Hindlimb muscle (tissue), 1 donor: ENCODE measurements at places on chromosomes 11 and 22. TPM values are rescaled to one million over a fixed set of nuclear protein-coding genes. Genes with fewer than 3 reads are reported as not detected.

GRCh38 chr11:115663790-115664189 lies 159.6 kb upstream of the CADM1 start:
- no peak for DNase-seq

DNA sequence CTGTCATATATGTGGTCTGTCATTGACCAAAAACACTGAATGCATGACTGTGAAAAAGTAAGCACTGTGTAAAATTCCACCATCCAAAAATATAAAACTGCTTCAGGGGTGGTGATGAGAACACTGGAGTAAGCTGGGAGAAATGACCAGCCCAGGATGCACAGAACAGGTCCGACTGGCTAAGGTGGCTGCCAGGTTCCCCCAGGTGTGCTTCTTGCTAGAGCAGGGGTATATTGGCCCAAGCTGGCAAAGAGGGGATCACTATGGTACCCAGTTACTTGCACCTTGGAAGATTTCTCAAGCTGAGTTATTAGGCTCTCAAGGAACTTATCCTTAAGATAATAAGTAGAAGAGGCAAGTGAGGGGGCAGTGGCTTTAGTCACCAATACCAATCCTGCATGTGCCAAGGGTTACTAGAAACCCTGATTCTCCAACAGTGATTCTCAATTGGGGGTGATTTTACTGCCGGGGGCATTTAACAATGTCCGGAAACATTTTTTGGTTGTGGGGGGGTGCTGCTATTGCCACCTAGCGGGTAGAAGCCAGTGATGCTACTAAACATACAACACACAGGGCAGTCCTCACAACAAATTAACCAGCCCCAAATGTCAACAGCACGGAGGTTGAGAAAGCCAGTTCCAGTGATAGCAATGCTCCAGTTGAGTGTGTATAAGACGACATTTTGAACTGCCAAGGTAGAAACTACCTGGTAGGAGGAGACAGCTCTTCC lies 15.7 kb downstream of the SNU13 start:
- no peak for DNase-seq

The RIMBP3B gene
- polyA plus RNA-seq, result not detected

- DNase-seq, result peak; percentile 86
Measured at GRCh38 chr11:46279126-46280099, 2.0 kb downstream of the CREB3L1 start.

- no peak for DNase-seq
Measured at GRCh38 chr11:128660947-128661346, 32.9 kb upstream of the FLI1 start.

DNA sequence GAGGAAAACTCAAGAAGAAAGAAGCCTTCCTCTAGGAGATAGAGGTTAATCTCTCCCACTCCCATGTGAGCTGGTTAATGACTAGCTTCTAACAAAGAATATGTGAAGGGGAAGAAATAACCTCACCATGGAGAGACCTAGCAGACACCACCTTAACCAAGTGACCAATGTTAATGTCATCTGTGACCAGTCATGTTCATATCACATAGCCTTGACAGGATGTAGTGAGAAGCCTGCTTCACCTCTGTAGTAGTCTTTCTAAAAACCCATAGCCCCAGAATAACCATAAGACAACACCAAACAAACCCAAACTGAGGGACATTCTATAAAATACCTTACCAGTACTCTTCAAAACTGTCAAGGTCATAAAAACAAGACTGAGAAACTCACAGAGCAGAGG lies 21.5 kb upstream of the POU2AF1 start:
- no peak for DNase-seq

The FGF3 gene
- not detected for polyA plus RNA-seq

DNA sequence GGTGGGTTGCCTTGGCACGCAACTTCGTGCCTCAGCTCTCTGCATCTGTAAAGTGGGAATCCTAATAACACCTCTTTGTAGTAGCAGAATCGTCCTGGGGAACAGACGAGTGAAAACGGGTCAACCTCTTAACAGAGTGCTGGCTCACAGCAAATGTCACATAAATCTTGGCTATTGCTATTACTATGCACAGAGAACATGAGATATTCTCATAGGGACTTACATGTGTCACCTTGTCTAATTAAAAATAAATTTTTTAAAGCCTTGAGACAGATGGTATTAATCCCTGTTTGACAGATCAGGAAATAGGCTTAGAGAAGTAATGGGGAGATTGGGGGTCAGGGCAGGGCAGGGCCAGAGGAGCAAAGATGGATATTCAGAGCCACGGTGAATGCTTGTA lies 44.3 kb upstream of the IGSF9B start:
- DNase-seq, result no peak

DNA sequence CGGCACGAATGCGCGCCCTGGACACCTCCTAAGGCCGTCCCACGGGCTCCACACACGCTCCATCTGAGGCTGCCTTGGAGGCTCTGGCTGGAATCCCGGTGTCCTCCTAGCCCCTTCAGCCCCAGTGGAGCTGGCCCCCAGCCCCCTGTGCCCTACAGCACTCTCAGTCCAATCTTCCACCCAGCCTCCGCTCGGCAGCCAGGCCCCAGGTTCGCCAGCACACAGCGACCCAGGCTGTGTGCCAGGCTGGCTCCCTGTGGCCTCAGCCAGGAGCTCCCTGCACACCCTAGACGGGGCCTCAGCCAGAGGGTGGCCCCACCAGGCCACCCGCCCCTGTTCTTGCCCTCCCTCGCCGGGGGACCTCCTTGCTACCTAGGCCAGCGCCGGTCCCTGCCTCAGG lies 18.6 kb downstream of the MOB2 start:
- no peak for DNase-seq

GRCh38 chr22:43202326-43202725 lies 15.4 kb upstream of the TTLL12 start:
- DNase-seq, result no peak

- no peak for DNase-seq
Measured at GRCh38 chr11:108037636-108038035, 28.9 kb downstream of the CUL5 start.

DNA sequence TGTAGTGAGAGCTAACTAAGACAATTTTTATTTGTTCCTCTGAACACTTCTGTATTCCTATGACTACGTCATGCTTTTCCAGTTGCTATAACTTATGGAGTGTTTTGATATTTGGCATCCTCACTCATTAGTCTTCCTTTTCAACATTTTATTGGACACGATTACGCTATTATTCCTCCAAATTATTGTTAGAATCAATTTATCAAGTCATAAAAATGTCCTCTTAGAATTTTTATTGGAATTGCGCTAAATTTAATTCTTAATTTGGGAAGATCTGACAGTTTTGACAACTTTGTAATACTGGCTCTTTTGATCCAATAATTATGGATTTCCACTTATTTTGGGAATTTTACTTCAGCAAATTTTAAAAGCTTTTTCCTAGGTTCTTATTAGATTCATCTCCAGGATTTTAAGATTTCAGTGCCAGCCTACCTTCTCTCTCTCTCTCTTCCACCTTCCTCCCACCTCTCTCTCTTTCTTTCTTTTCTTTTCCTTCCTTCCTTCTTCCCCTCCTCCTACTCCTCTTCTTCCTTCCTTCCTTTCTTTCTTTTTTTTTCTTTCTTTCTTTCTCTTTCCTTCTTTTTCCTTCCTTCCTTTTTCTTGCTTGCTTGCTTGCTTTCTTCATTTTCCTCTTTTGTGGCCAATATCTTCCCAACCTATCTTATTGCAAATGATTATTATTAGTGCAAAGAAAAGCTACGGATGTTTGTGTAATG lies 50.8 kb downstream of the TST start:
- no peak for DNase-seq
